ENCODE measurements at places on chromosomes 4 and X.

DNA sequence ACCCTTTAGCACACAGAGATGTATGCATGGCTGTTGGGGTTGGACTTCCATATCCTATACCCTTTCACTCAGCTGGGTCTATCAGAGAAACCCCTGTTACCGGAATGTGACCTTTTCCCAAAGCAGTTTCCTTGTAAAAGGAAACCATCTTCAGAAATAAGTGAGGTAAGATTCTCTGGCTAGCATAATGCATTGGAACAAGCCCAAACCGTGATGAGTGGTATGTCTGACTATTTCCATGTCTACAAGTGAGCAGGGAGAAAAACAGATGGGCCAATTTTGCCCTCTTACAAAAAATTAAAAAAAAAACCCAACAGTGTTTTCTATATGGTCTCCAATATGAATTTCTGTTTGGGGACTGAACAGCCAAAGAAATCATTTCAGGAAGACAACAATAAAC is 283.9 kb downstream of the SMARCA1 start:
- no peak for DNase-seq

- DNase-seq: no peak
Observed at GRCh38 chr4:51855751-51856150, 12.8 kb downstream of the DCUN1D4 start.

- no peak for DNase-seq
Observed at GRCh38 chrX:49175435-49176274, 4.0 kb downstream of the PLP2 start.

- DNase-seq: no peak
Observed at GRCh38 chrX:7641141-7641540, 201.8 kb upstream of the VCX start.

DNA sequence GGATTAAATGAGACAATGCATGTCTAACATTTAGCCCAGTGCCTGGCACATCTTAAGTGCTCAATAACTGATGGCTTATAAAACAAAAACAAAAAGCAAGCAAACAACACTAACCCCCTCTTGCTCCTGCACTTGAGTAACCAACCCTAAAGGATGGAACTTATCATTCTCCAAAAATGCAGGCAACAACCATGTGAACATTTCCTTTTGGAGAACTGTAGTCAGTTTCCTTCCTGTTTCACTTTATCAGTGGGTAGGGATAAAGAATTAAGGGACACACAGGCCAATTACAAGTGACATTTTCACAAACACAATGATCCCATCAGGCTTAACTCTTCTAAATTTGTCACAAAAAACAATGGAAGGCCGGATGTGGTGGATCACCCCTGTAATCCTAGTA is 30.4 kb downstream of the RPS3A start:
- DNase-seq: no peak

- DNase-seq: no peak
Observed at GRCh38 chr4:88226143-88226542, 58.2 kb downstream of the PPM1K start.

DNA sequence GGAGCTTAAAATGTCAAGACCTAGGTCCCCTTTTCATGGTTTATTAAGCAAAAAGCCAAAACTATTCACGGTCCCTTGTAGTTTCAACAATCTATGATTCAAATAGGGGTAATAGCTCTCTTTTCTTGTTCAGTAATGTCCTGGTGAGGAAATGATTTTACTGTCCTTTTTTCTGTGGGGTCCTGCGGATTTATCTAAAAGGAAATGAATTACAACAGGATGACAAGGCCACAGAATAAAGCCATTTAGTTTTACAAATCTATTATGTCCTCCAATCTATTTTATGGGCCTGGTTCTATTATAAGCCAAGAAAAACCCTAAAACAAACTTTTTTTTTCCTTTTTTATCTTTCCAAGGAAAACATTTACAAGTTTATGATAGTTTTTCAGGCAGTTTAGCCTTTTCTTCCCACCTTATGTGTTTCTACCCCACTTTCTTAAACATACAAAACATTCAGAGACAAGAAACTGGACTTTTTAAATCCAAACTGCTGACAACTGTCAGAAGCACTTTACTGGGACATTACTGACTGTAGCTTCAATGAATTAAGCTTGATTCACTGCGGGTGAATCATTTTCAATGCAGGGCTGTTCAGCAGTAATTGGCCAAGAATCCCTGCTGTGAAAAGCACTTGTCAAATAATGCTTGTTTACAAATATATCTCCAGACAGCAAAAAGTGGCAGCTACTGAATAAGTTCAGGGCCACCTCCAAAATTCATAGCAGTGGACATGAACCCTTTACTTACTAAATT is 4.3 kb downstream of the EPHA5 start:
- DNase-seq: no peak

DNA sequence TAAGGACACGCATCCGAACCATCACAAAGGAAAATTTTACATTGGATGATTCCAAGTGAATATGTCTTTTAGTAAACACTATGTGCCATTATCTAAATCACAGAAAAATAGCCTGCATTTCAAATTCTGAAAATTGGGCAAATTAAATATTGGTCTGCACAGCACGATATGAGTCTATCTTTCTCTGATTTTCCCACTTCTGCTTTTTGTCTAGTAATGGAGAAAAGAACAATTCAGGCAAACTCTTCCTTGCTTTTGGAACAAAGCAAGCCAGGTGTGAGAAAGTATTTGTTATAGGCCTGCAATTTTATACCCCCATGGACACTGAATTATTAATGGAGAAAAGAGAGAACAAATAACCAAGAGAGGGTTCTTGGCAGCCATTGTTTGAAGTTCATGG is 97.8 kb downstream of the ZNF827 start:
- DNase-seq: no peak

GRCh38 chr4:103171006-103171405 is 27.1 kb downstream of the CENPE start:
- DNase-seq: no peak

DNA sequence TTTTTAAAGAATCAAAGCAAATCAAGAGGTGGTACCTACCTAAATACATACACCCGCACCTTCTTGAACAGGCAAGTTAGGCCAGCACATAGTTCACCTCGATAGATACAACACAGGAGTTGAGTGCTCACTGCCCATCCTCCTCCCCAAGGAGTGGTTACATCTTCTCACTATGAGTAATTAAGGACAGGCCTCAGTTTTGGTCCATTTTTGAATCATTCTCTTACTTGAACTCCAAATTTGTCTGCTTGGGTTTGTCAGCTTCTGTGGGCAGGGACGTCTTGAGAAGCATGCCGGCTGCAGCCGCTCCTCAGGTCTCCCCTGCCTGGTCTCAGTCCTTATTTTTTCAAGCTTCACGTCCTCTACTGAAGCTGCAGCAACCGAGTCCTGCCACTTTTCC is 190.6 kb upstream of the RBPJ start:
- no peak for DNase-seq

- DNase-seq: no peak
Observed at GRCh38 chr4:16217300-16218051, 8.8 kb downstream of the TAPT1 start.

DNA sequence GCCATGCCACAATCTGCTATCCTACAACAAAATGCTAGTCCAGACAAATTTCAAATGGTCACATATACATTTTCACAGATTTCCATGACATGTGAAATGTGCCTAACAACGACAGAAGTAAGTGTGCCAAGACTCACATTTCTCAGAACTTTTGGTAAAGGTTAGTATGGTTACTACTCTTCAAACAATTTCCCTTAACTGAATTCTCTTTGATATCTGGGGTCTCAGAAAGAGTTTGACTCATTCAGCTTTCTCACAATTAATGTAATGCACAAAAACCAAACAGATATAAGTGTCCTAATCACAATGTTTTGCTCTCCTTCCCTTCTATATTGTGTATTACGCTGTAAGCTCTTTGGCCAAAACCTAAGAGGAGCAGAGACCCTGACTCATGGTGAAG is 122.4 kb upstream of the LEF1 start:
- DNase-seq: no peak

- no peak for DNase-seq
Observed at GRCh38 chr4:187289371-187289770, 565.7 kb upstream of the FAT1 start.

GRCh38 chr4:21986307-21986706 is 37.7 kb upstream of the KCNIP4 start:
- no peak for DNase-seq

GRCh38 chr4:159235779-159236368 is 133.0 kb downstream of the RAPGEF2 start:
- DNase-seq: no peak

- no peak for DNase-seq
Observed at GRCh38 chr4:5027346-5027745, 8.1 kb upstream of the CYTL1 start.

- DNase-seq: peak; percentile 63
Observed at GRCh38 chr4:37685823-37686372, 278 bp downstream of the RELL1 start.

- DNase-seq: no peak
Observed at GRCh38 chr4:166777760-166778159, 456.5 kb downstream of the SPOCK3 start.

DNA sequence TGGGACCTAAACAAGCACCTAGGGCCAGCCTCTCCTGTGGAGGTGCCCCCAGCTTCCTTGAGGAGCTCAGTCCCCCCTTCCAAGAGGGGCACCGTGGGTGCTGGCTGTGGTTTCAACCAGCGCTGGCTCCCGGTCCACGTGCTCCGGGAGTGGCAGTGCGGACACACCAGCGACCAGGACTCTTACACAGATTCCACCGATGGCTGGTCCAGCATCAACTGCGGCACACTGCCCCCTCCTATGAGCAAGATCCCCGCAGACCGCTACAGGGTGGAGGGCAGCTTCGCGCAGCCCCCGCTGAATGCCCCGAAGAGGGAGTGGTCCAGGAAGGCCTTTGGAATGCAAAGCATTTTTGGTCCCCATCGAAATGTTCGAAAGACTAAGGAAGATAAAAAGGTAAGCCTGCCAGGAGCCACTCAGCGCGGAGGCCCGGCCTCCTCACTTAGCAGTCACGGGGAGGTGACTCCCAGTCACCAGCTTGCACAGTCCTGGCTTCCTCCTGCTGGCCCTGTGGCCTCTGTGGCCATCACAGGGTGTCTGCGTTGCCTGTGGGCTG is 24.9 kb downstream of the RGS12 start:
- DNase-seq: no peak

DNA sequence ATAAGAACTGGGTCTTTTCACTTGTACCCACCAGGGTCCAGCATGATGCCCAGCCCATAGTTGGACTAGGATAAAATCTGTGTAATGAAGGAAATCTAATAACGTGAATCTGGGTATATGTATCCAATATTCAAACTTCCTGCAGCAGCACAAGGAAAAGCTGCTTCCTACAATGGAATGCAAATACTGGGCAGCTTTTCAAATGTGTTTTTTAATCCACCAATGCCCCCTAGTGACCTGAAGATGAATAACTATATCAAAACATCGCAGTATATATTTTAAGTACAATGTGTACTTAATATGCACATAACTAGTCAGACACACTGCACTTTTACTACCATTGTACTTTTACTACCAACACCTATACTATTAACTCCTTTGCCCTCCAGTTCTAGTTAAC is 5.3 kb downstream of the APOO start:
- DNase-seq: peak; percentile 16

DNA sequence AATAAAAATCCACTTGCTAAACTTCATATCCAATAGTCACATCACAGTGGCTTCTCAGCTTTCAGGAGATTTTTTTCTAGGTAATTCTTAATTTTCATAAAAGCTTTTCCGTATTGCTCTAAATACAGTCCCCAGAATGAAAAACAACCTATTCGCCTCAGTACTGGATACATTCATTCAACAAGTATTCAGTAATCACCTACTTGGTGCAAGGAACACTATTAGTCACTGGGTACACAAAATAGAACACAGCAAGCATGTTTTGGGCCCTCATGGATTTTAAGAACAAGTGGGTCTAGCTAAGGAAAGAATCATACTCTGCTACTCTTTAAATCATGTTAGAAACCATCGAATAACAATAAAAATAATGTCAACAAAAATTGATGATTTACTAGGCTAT is 2.8 kb upstream of the BEX3 start:
- no peak for DNase-seq

GRCh38 chr4:110055158-110055768 is 142.6 kb downstream of the EGF start:
- peak; percentile 12 for DNase-seq

DNA sequence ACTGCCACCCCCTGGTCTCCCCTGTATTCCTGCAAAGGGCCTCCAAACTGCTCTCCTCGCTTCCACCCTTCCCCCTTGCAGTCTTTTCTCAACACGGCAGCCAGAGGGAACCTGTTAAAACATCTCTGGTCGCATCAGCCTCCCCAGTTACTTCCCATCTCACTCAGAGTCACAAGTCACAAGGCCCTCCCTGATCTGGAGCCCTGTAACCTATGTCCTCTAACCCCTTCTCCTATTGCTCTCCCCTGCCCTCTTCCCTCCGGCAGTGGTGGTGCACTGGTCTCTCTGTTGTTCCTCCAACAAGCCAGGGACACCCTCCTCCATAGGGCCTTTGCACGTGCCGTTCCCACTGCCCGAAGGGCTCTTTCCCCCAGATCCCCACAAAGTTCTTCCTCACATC is 73.2 kb downstream of the SH3KBP1 start:
- no peak for DNase-seq

DNA sequence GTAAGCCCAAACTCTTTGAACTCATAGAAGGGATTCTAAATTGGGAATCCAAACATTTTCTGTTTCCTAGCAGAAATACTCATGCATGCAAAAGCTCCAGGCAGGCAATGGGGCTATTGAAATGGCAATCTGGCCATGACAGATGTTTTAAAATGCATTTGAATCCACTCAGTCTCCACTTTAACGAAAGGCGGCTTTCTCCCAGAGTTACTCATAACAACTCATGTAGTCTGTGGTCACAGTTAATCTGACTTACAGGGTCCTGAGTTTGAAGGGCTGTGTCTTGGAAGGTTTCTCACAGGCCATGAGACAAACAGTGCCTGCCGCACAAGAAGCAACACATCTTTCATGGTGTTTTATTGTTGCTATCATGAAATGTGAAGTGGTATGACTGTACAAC is 185.7 kb downstream of the AMELX start:
- DNase-seq: no peak

DNA sequence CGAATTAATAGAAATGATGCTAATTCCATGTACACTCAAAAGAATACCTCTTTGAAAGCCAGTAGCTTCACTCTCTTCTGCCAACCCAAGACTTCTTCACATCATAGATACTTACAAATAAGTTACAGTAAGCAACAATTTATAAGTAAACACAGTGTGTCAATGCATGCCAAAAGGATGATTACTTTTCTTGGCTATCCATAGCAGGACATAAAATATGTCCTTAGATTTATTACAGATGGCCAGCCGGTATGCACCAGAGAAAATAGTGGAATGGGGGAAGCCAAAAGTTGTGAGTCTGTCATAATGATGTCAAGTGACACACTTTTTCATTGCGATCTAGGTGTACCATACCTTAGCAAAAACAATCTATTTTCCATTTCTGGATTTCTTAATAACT is 631 bp upstream of the BMX start:
- DNase-seq: no peak

All from activated CD4-positive, alpha-beta T cell treated with anti-CD3 and anti-CD28 coated beads, Interleukin-2, amount 10 ng/mL, durations not matched to agents 7 days and 5 days (primary cell).